Gastroesophageal sphincter (tissue), 4 donors: ENCODE measurements at places on chromosomes 16 and 17. TPM values are rescaled to one million over a fixed set of nuclear protein-coding genes. Genes with fewer than 3 reads are reported as not detected.
A peak's percentile ranks its signal among the peaks of the same experiment; 100 is the strongest.

- ATAC-seq = no peak
Measured at GRCh38 chr17:51442088-51442865, 181.9 kb downstream of the UTP18 start.

GRCh38 chr17:35895636-35896587 is 15.8 kb upstream of the CCL5 start:
- ATAC-seq = no peak

C17orf78 gene
- total RNA-seq = not detected

GFAP gene
- total RNA-seq = 0.77 TPM

KRTAP4-1 gene
- not detected for total RNA-seq

ALDOA gene
- 1,914 TPM for total RNA-seq

OR3A3 gene
- not detected for total RNA-seq

DNA sequence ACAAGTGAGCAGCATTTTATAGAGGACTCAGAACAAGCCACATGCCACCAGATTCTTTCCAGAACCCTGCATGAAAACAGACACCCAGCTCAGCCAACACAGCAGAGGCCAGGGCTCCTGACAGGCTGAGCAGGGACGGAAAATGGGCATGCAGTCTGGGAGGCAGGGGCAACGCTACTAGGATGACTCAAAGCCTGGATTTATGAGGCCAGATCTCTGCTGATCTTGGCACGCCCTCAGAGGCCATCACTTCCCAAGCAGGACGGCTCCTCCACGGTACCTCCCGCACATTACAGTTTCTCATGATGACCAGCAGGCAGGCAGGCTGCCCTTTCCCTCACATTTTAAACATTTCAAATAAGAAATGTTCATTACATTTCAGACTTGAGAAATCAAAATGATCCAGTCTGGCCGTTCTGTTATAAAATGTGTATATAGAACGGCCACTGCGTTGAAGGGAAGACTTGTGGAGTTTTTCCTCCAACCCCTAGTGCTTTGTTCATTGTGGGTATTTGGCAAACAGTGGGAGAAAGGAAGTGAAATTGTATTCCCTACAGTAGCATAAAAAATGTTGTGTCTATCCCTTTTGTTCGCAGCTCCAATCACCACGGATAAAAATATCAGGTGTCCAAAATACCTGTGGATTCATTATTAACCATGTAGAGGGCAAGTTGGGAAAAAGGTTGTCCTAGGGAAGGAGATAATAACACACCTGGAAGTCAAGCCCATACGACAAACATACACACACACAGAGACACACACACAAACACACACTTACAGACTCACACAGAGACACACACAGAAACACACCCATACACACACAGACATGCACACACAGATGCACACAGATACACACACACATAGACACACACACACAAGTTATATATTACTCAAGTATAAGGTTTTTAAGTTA is 64.8 kb upstream of the ADAMTS18 start:
- ATAC-seq = peak; percentile 58

- no peak for ATAC-seq
Measured at GRCh38 chr16:70475054-70475871, 20.9 kb downstream of the FCSK start.

- ATAC-seq = no peak
Measured at GRCh38 chr16:2486645-2487516, 12.0 kb downstream of the TBC1D24 start.

DNA sequence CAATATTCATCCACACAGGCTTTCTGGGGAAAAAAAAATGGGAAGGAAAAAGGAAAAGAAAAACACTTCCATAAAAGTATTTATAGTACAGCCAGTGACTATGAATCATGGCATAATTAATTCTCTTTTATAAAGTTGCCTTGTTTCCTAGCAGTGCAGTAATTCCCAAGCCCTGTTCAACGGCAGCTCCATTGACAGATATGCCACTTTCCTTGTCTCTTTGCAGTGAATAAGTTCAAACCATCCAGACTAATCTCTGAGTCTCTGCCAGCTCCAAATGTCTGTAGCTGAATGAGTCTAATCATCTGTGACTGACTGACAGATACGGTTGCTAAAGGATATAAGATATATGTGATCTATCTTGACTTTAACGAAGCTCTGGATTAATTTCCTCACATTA is 52.9 kb upstream of the KCNJ16 start:
- no peak for ATAC-seq

GRCh38 chr17:2336852-2337543 is at the start of gene SGSM2:
TSS of gene SGSM2 (plus strand) at chr17:2337501. CDS start at chr17:2337689, 188 bp downstream.
- peak; percentile 77 for ATAC-seq

GRCh38 chr16:7351610-7352510 is 19.2 kb downstream of the RBFOX1 start:
- ATAC-seq = no peak

OR2C1 gene
- not detected for total RNA-seq

DNA sequence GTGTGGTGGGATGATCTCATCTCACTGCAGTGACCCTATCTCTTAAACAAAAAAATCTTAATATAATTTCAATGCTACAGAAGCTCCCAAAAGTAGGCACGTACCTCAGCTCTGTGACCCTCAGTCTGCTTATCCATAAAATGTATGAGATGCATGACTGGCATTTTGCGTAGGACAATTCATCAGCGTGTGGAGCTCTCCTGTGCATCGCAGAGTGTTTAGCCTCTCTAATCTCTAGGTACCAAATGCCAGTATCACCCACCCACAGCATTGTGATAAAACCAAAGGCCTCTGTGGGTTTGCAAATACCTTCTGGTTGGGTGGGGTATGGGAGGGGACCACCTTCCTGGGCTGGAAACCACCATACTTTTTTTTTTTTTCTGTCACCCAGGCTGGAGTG is 19.0 kb upstream of the TUBG2 start:
- no peak for ATAC-seq

PIRT gene
- total RNA-seq = 0.47 TPM

DNA sequence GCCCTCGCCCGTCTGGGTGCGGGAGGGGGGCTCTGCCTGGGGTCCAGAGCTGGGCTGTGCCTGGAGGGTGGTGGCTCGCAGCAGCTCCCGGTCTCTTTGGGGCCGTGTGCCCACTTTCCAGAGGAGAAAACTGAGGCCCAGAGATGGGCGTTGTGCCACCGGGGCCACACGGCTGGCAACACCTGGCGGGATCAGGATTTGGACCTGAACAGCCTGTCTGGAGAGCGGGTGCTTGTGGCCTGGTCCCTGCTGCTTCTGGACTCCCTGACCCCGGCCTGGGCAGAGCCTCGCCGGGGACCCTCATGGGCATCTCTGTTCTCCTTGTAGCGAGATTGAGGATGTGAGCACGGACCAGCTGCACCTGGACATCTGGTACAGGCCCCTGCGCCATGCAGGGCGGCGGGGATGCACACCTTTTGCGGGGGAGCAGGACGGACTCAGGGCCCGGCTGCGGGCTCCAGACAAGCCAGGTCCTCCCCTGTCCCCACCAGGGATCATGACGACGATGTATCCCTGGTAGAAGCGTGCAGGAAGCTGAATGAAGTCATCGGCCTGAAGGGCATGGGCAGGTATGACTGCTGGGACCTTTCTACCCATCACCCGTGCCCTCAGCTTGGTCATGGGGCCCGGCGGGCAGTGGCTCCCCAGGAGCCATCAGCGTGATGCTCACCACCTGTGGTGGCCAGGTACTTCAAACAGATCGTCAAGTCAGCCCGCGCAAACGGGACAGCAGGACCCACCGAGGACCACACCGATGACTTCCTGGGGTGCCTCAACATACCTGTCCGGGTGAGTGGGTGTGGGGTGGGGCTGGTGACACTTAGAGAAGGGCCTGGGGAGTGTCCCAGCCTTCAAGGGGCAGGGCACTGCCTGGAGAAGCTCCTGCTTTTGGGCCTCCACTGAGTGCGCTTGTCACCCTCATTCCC is 8.3 kb downstream of the BAIAP3 start:
- ATAC-seq = no peak

CORO1A gene
- total RNA-seq = 32.0 TPM

DNA sequence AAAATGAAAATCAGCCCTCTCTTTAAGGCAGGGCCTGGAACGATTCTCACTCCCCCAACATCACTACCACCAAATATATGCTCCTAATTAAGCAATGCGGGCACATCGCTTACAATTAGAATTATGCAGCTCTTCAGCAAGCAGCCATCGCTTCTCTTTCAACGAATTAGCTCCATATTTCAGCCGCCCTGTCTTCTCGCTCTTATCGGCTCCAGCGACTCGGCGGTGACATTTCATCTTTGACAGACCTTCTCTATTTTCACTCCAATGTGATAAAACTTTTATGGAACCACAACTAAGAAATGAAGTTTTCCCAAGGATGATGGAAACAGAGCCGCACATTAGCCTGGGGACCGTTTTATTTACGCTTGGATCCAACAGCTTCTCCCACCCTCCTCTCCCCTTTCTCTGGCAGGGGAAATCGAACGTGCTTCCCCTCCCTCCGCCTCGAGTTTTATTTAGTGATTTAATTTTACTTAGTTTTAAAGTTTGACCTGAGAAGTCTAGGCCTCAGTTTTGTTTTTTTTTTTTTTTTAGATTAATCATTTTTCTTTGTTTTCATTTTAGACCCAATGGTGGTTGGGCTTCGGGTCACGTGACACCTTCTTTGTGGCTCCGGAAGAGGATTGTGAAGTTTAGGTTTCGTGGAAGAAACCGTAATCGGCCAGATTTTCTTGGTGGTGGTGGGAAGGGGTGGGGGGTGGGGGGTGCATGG is 3.1 kb upstream of the HOXB2 start:
- no peak for ATAC-seq

DNA sequence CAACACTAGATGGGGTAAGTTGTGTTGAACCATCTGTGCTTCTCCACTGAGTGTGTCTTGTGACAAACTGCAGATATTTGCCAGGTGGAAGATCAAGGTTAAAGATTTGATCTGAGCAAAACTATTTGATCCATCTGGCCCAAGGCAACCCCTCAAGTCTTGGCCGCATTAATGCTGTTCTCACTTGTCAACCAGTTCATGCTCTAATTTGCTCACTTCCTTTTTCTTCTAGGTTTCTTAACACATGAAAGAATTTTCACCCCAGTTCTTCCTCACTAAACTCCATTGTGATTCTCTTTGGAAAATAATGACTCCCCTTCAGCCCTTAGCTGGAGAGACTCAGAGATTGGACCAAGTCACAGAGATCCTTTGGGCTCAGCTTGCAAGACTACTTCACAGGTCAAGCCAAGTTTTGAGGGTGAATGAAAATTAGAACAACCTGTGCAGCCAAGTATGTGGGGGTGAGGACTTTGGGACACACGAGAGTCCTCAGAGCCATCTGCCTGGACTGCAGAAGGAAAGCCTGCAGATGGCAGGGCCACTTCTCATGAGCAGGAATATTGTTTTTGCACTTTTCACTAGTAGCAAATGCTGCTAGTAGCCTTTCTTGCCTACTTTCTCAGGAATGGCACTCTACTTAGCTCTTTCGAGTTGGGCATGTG is 166.5 kb downstream of the AXIN2 start:
- no peak for ATAC-seq
